HFFc6 (cell line): ENCODE measurements at places on chromosomes 3 and 15. TPM values are rescaled to one million over a fixed set of nuclear protein-coding genes. Genes with fewer than 3 reads are reported as not detected.

Gene PLIN1
- not detected in 2 replicates for total RNA-seq

- no peaks in the 10 kb centered on the region for H3K4me1 ChIP-seq
- no peaks in the 10 kb centered on the region for H3K36me3 ChIP-seq
- no peaks in the 10 kb centered on the region for H3K27me3 ChIP-seq
- no peak overlapping the region for H3K27ac ChIP-seq
- no peak overlapping the region for H3K4me3 ChIP-seq
Observed at GRCh38 chr15:61702224-61703020, 357.8 kb downstream of the VPS13C start.

DNA sequence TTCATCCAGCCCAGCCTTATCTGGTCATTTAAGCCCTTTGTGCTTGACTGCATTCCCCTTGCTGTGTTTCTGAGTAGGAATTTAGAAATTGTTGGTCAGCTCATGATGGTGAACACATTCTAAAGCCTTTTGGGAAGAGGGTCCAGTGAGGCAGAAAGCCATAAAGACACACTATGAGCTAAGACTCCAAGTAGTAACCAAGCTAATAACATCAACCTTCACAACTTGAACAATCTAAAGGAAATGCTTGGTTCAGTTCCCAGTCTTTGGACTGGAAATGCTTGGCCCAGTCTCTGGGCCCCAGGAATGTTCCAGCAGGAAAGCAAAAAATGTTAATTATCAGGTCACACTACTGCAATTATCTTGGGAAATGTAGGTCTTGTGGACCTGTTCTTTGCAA lies 7.7 kb downstream of the PLSCR1 start:
- peaks cover 6% of the 10 kb centered on the region; the same call in 1 of the 2 replicates for H3K36me3 ChIP-seq
- no peak for DNase-seq
- H3K4me3 ChIP-seq = no peak overlapping the region
- no peak overlapping the region for H3K27ac ChIP-seq
- H3K27me3 ChIP-seq = no peaks in the 10 kb centered on the region; the same call in 1 of the 2 replicates

Gene CAPN3
- 1.4 and 1.7 TPM in 2 replicates for total RNA-seq

DNA sequence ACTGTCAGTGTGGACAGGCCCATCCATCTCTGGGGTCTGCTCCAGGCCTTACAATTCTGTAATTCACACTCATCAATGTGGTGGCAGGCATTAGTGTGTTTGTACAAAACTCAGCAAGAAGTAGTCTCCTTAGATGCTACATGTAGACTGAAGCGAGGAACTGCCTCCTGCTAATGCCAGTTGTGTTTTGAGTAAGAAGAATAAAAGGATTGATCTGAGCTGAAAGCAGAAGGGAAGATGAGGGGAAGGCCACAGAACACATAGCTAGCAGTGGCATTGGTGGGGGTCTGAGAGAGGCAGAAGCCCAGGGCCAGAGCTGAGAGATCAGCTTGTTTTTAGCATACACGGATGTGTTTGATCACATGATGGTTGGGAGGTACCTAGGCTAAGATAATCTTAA lies 144.1 kb downstream of the TIGIT start:
- DNase-seq = no peak
- no peak overlapping the region for H3K4me3 ChIP-seq
- no peaks in the 10 kb centered on the region for H3K36me3 ChIP-seq
- no peaks in the 10 kb centered on the region for H3K27me3 ChIP-seq
- no peak overlapping the region for H3K27ac ChIP-seq
- peaks cover 45% of the 10 kb centered on the region for H3K4me1 ChIP-seq

Gene CASR
- total RNA-seq = 0.03 TPM in 1 of 2 replicates, not detected in the other

Gene CAPN7
- total RNA-seq = 27.8 to 30.4 TPM (median 27.9 TPM) in 3 replicates

- no peaks in the 10 kb centered on the region for H3K36me3 ChIP-seq
- peaks cover 22% of the 10 kb centered on the region for H3K4me1 ChIP-seq
- DNase-seq = peak; percentile 5
- H3K27ac ChIP-seq = no peak overlapping the region
Observed at GRCh38 chr3:17686613-17687012, 55.8 kb downstream of the TBC1D5 start.

- no peak overlapping the region; the same call in 1 of the 2 replicates for H3K4me3 ChIP-seq
- no peak for DNase-seq
- no peaks in the 10 kb centered on the region for H3K36me3 ChIP-seq
- no peak overlapping the region for H3K27ac ChIP-seq
- peaks cover 3% of the 10 kb centered on the region; the same call in 1 of the 2 replicates for H3K27me3 ChIP-seq
Observed at GRCh38 chr15:35061825-35062737, 23.0 kb downstream of the NANOGP8 start.

GRCh38 chr3:125109536-125109925 lies 53.7 kb upstream of the HEG1 start:
- H3K4me3 ChIP-seq = peak overlapping the region; percentile 39; the same call in 1 of the 2 replicates
- peaks cover 69% of the 10 kb centered on the region for H3K4me1 ChIP-seq
- peaks cover 18% of the 10 kb centered on the region for H3K36me3 ChIP-seq
- peak overlapping the region; percentile 77 for H3K27ac ChIP-seq
- no peak for DNase-seq

DNA sequence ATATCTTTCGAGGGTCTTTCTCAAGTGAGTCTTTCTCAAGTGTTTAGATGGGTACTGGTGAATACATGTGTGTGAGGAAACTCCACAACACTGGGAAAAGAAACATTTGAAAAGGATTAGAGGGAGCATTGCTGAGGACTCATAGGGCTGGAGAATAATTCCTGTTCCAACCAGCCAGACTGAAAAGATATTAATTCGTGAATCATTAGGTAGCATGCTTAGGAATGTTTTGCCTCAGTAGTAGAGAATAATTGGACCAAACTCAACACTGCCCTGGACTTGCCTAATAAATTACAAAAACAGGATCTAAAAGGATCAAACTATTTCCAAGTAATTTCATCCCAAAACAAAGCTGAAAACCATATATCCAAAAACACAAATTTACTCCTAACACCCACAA lies 17.3 kb downstream of the PP2D1 start:
- no peak overlapping the region for H3K27ac ChIP-seq
- no peaks in the 10 kb centered on the region for H3K36me3 ChIP-seq
- no peak overlapping the region for H3K4me3 ChIP-seq
- no peaks in the 10 kb centered on the region; the same call in 1 of the 2 replicates for H3K4me1 ChIP-seq

GRCh38 chr15:100111125-100112060 lies 230.4 kb downstream of the ADAMTS17 start:
- peak overlapping the region; percentile 67; the same call in 1 of the 2 replicates for H3K27ac ChIP-seq
- H3K4me3 ChIP-seq = no peak overlapping the region; the same call in 1 of the 2 replicates
- peaks cover 13% of the 10 kb centered on the region for H3K27me3 ChIP-seq
- DNase-seq = peak; percentile 4

Gene CP
- total RNA-seq = not detected in 3 replicates

DNA sequence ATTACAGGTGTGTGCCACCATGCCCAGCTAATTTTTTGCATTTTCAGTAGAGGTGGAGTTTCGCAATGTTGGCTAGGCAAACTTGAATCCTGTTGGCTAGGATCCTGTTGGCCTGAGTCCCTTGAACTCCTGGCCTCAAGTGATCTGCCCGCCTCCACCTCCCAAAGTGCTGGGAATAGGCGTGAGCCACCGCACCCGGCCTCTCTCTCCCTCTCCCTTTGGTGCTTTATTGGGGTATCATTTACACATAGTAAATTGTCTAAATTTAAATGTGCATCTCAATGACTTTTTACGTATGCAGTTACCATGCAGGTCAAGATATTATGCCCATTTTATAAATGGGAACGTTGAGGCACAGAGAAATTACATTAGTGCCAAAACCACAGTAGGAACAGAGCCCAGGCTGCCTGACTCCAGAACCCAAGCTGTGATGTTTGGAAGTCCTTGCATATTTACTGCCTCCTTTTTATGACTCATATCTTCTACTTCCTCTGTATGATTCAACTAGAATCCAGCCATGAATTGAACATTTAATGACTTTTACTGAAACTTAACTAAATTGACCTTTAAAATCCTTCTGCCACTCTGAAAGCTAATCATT lies 34.0 kb upstream of the RPP14 start:
- H3K27ac ChIP-seq = peak overlapping the region; percentile 95
- peaks cover 27% of the 10 kb centered on the region for H3K36me3 ChIP-seq
- peak overlapping the region; percentile 80 for H3K4me3 ChIP-seq
- no peaks in the 10 kb centered on the region for H3K27me3 ChIP-seq
- DNase-seq = peak; percentile 85

Gene MYO5A
- total RNA-seq = 46.7 to 53.6 TPM (median 47.6 TPM) in 3 replicates

GRCh38 chr3:44899683-44900367 lies 25.4 kb downstream of the TGM4 start:
- H3K4me3 ChIP-seq = no peak overlapping the region
- H3K4me1 ChIP-seq = peaks cover 10% of the 10 kb centered on the region
- H3K27ac ChIP-seq = no peak overlapping the region
- H3K27me3 ChIP-seq = peaks cover 7% of the 10 kb centered on the region
- no peak for DNase-seq

DNA sequence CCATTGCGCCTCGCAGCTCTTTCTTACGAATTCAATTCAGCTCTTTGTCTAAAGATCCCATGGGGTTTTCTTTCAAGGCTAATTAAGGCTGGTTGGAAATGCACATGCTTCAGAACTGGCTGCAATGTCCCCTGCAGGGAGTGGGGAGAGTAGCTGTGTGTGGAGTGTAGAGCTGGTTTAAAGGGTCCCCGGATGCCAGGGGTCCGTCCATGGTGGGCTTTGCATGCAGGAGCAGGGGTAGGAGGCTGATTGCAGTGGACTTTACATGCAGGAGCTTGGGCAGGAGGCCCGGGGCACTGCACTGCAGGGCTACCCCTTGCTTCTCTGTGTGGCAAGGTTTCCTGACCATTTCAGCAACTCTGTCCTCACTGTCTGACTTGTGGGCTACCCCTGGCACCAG lies 261.6 kb upstream of the LYSMD4 start:
- H3K4me1 ChIP-seq = no peaks in the 10 kb centered on the region
- DNase-seq = no peak
- no peaks in the 10 kb centered on the region for H3K36me3 ChIP-seq
- H3K27ac ChIP-seq = no peak overlapping the region

DNA sequence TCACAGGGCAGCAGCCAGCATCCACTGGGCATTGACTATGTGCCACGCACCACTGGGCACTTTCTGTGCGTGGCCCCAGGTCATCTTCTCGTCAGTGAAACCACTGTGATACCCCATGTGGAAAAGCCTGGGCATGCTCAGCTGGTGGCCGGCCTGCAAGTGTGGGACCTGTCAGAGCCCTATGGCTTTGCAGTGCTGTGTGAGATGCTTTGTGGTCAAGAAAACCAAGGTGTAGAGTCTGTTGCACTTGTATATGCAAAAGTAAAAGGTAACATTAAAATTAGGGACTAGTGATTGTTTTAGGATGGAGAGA lies 69.5 kb downstream of the PGPEP1L start:
- peaks cover 40% of the 10 kb centered on the region for H3K36me3 ChIP-seq
- H3K27ac ChIP-seq = no peak overlapping the region
- H3K4me1 ChIP-seq = peaks cover 21% of the 10 kb centered on the region
- peaks cover 2% of the 10 kb centered on the region for H3K27me3 ChIP-seq
- no peak for DNase-seq
- no peak overlapping the region for H3K4me3 ChIP-seq

- peaks cover 59% of the 10 kb centered on the region for H3K36me3 ChIP-seq
- H3K4me3 ChIP-seq = no peak overlapping the region
Observed at GRCh38 chr3:183081459-183082183, 17.7 kb downstream of the MCCC1 start.

GRCh38 chr15:90099072-90099867 lies 3.0 kb downstream of the IDH2 start:
- DNase-seq = no peak
- peaks cover 5% of the 10 kb centered on the region for H3K27me3 ChIP-seq
- no peaks in the 10 kb centered on the region for H3K36me3 ChIP-seq
- peaks cover 55% of the 10 kb centered on the region for H3K4me1 ChIP-seq

Gene DUOX1
- total RNA-seq = 0.07 to 0.33 TPM (median 0.26 TPM) in 3 replicates

Gene QRICH1
- total RNA-seq = 81.1 to 106 TPM (median 88.6 TPM) in 3 replicates

DNA sequence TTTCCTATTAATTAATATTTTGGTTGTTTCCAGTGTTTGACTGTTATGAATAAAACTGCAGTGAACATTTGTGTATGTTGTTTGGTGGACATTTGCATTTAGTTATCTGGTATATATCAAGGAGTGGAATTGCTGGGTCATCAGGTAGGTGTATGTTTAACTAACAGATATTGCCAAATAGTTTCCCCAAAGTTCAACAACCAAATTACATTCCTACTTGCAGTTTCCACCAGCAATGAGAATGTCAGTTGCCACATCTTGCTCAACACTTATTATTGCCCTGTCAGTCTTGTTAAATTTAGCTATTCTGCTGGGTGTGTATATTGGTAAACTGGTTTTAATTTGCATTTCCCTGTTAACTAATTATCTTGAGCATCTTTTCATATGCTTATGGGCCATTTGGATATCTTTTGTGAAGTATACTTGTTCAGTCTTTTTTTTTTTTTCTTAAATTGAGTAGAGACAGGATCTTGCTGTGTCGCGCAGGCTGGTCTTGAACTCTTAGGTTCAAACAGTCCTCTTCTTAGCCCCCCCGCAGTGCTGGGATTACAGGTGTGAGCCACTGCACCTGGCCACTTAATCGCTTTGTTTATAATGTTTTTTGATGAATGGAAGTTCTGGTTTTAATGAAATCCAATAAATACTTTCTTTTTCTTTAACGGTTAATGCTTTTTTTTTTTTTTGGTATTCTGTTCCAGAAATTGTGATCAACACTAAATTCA lies 7.9 kb downstream of the FEM1B start:
- no peak overlapping the region; the same call in 1 of the 2 replicates for H3K27ac ChIP-seq
- H3K27me3 ChIP-seq = no peaks in the 10 kb centered on the region
- no peak overlapping the region for H3K4me3 ChIP-seq
- peaks cover 36% of the 10 kb centered on the region for H3K36me3 ChIP-seq

- 0 out of 2 replicates have a peak, but pooled peaks cover 4% of the 10 kb centered on the region for H3K36me3 ChIP-seq
- H3K4me3 ChIP-seq = no peak overlapping the region
- no peaks in the 10 kb centered on the region for H3K4me1 ChIP-seq
- no peak overlapping the region for H3K27ac ChIP-seq
- peaks cover 4% of the 10 kb centered on the region for H3K27me3 ChIP-seq
- no peak for DNase-seq
Observed at GRCh38 chr15:93451822-93452221, 362.8 kb upstream of the RGMA start.
